ENCODE measurements at places on chromosomes 4 and X.

DNA sequence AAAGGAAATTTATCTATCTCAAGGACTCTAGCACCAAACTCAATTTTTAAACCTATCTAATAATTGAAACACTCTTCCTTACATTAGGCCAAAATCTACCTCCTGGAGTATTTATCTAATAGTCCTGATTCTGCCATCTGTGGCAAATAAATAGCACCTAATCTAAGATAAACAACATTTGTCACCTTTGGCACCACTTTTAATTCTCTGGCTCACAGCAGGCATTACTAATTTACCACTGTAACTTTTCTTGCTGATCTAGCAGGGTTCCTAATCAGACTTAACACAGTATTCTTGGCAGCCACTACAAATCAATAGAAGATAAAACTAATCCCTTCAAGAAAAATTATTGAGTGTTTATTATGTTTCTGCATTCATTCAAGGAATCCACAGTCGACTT lies 161.1 kb downstream of the KCTD8 start:
- no peak for DNase-seq

- DNase-seq = no peak
These were observed 35.2 kb downstream of the GUCY1A1 start for GRCh38 chr4:155701827-155702226.

- DNase-seq = no peak
These were observed at the start of gene FHL1 for GRCh38 chrX:136147315-136147901. Gene FHL1 (plus strand): TSS chrX:136147533.

DNA sequence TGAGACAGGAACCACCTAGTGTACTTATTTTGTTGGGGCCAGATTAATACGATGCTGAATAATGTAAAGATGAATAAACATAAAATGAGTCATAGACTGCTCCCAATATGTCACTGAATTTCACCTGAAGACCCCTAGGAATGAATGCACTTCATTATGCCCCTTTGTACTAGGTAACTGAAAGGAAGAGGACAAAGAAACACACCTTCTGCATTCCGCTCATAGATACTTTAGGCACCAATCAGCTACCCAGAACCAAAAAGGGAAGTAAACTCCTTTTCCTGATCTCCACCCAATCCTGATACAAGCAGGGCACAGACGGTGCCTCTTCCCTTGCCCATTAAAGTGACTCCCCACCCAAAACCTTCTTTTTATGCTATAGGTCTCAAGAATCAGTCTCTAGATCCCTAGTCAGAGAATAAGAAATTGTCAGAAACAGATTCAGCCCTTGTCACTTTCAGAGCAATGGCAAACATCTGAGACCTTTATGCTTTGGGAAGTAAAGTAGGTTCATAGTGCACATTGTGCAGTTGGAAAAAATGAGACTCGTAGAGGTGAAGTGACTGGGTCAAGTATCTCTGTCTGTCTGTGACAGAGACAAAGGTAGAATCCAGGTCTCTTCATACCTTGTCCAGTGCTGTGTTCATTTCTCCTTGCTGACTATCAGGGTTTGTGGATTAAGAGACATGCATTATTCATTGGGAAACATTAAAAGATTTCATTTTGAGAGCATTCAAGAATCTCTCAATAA lies 2.3 kb downstream of the GPR174 start:
- DNase-seq = no peak

- DNase-seq = no peak
These were observed 392.3 kb upstream of the GALNT7 start for GRCh38 chr4:172776203-172776861.

- no peak for DNase-seq
These were observed 4.6 kb downstream of the PNMA6E start for GRCh38 chrX:153396320-153397195.

- DNase-seq = no peak
These were observed 22.1 kb downstream of the NAP1L5 start for GRCh38 chr4:88675543-88675942.

GRCh38 chr4:153228512-153229140 lies 24.4 kb downstream of the TRIM2 start:
- no peak for DNase-seq

DNA sequence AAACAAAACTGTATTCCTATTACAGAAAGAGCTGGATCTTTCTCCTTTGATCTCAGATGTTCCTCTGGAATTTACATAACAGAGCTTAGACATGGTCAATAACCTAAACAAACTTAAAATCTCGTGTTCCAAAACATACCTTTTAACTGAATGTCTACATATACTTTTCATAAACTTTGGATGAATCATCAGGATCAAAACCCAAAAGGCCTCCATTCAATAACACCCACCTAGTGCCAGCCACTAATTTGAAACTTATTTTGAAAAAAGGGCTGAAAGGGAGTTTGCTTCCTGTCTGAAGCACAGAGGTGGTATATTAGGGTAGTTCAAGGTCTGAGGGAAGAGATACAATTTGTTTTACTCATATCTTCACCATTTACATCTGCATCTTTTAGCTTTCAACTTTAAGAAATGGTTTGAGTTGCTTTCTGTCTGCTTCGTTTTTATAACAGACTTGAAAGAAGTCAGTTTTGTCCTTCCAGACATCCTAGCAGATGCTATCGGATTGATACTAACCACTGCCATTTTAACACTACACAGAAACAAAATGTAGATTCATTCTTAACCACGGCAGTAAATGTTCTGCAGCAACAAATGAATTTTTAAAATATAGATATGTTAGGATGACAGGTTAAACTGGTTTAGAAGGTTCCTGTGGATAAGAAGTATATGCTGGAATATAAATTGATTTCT lies 242.8 kb upstream of the DKK2 start:
- DNase-seq = no peak

GRCh38 chrX:35432056-35432455 lies 366.1 kb upstream of the MAGEB16 start:
- no peak for DNase-seq

- DNase-seq = no peak
These were observed 1584.3 kb downstream of the STIM2 start for GRCh38 chr4:28444886-28445496.

DNA sequence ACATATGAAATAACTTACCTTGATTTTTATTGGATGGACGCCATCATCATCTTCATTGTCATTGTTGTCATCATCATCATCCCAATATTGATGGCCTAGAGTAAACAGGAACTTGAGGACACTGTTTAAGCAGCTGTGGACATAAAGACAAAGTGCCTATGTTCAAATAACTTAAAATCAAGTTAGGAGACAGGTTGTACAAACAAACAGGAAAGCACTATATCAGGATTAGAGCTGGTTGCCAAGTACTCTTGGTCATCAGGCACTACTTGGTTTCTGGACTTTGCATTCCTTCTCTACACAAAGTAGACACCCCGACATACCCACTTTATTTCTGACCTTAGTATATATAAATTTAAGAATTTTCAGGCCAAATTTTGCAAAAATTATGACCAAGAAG lies 608.6 kb downstream of the KLHL13 start:
- no peak for DNase-seq

DNA sequence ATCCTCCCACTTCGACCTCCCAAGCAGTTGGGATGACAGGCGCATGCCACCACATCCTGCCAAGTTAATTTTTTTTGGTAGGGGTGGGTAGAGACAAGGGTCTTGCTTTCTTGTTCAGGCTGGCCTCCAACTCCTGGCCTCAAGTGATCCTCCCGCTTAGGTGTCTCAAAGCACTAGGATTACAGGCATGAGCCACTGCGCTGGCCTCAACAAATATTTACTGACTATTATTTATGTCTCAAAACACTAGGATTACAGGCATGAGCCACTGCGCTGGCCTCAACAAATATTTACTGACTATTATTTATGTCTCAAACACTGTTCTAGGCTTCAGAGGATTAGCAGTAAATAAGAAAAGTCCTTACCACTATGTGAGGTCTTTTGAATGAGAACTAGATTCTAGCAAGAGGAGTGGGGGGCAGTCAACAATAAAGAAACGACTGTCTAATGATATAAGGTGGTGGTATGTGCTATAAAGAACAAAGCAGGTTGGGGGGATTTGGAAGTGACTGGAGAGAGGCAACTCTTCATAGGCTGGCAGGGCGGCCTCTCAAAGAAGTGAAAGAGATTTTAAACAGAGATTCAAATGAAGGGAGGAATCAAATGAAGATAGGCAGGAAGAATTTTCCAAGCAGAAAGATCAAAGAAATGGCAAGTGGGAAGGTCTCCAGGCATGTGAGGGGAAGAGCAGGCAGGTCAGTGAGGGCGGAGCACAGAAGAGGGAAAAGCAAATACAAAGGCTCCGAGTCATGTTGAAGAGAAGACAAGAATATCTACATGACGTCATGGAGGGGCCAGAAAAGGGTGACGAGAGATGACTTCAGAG lies 12.7 kb upstream of the ACSL1 start:
- no peak for DNase-seq

GRCh38 chr4:52377563-52377962 lies 281.5 kb downstream of the USP46 start:
- DNase-seq = no peak

DNA sequence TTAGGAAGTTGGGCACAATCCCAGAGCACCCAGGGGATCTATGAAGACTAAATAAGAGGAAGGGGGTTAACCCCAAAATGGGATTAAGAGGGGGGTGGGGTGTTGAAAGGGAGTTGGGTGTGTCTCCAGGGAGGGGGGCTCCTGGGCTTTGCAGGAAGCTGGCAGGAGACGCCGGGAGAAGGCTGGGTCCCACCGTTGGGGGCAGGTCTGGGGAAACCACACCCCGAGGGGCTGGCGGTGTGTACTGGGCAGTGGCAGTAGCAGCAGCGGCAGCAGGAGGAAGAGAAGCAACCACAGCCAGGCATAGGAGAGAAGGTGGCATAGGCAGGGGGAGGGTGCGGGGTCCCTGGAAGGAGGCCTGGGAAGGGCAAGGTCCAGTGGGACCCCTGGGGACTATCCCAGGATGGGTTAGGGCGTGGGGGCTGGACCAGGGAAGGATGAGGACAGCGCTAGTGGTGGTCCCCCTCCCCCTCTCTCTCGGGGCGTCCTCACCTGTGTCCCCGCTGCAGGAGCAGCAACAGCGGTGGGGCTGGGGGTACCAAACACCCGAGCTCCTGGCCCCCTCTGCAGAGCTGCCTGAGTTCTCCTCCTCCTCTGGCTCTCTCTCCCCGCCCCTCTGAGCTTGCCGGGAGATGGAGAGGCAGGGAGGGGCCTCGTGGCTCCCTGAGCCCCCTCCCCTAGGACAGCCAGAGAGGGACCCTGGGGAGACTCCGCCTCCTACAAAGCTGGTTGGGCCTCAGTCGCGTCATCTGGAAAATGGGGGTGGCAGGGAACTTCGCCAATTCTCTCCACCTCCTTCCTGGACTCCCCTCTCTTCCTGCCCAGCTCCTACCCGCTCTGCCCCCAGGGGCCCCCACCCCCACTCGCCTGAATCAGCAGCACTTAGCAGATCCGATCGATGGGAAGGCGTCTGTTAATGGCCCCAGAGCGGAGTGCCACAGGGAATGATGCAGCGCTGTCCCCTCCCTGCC lies at the start of gene KCND1:
Gene KCND1 (minus strand): TSS at position 596 of the 971 bp plus-strand sequence. CDS start 1,573 bp downstream, outside the sequence.
- DNase-seq = no peak

DNA sequence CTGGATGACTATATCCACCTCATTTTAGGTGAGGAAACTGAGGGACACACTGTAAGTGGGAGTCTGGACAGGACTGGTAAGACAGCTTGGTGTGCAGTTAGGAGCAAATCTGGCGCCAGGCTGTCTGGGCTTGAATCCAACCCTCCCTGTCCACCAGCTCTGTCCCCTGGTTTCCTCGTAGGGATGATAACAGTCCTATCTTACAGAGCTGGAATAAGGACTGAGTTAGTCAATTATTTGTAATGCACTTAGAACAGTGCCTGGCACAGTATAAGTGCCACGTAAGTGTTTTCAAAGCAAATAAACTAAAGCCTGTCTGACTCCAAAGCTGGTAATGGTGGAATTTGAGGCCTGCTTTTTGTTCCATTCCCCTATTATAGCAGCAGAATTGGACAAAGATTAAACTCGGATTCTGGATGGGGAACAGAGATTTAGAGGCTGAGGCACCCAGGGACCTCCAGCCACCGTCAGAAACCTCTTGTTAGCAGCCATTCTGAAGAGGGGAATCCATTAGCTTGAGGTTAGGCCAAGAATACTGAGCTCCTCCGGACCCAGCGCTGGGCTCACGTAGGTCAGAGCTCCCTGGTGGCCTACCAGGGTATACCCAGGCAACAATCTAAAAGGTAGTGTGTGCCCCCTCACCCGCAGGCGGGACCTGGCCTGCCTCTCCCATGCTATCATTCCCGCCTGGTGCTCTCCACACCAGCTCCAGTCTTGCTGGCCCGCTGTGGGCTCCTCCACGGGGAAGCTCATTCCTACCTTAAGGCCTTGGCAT lies 102.1 kb downstream of the UCHL1 start:
- DNase-seq = no peak

DNA sequence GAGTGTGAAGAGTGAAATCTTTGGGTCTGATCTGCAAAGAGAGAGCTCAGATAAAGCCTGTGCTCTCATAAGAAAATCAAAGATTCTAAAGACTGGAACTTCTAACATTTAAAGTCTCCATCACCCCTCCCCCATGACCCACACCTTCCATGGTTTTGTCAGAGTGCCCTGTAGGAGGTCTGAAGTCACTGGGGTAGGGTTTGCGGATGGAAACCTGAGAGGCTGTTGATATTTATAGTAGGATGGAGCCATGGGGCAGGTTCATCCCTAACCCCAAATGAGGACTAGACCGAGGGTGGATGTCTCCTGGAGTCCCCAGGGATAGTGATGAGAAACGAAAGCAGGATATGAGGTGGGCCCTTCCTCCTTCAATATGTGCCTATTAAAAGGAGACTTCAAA lies 28.4 kb upstream of the NLGN4X start:
- DNase-seq = no peak

DNA sequence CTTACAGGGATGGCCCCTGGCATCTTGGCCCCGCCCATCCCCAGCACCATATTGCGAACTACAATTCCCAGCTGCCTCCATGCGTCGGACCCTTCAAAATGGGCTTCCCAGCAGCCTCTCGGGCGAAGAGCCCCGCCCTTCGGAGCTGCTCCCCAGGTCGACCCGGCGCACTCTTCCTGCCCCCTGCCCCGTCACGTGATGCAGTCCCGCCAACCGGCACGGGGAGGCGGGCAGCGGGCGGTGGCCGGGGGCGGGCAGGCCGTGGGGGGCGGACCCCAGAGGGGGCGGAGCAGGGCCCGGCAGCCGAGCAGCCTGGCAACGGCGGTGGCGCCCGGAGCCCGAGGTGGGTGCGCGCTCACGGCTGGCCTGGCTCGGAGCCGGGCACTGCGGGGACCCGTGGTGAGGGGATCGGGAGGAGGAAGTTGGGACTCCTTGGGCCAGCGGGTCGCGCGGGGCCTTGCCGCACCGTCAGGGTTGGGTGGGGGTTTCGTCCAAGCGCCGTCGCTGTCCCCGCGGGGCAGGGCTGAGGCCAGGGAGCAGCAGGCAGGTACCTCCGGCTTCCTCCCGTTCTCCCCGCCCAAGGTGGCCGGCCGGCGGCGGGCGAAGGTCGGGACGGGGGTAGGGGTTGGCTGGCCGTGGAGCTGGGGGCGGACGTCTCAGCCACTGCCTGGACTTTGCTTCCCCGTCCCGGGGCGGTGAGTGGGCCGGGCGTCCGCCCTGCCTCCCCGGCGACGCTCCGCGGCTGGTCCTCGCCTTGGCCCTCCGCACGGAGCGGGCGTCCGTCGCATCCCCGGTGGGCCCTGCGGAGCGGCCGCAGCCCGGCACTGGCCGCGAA lies at the start of gene MTM1:
Gene MTM1 (plus strand): TSS at position 302 of the 835 bp plus-strand sequence. CDS start 23,994 bp downstream, outside the sequence.
- peak; percentile 82 for DNase-seq

GRCh38 chr4:48490680-48491513 lies 845 bp downstream of the ZAR1 start:
- DNase-seq = no peak

GRCh38 chr4:162732876-162733275 lies 433.8 kb downstream of the NAF1 start:
- no peak for DNase-seq

GRCh38 chr4:160319868-160320260 lies 1217.0 kb downstream of the RAPGEF2 start:
- DNase-seq = no peak

GRCh38 chr4:38560768-38561558 lies 103.0 kb upstream of the KLF3 start:
- DNase-seq = no peak

- DNase-seq = no peak
These were observed 133.2 kb upstream of the ADAMTS3 start for GRCh38 chr4:72701987-72702819.

All from bone marrow (tissue), 2 donors.